ENCODE measurements at places on chromosomes 5 and 9.

GRCh38 chr9:134010310-134011173, 14.7 kb upstream of the BRD3OS start:
- DNase-seq = no peak

- DNase-seq = no peak
Measured at GRCh38 chr9:113556877-113557593, 93.5 kb downstream of the RGS3 start.

DNA sequence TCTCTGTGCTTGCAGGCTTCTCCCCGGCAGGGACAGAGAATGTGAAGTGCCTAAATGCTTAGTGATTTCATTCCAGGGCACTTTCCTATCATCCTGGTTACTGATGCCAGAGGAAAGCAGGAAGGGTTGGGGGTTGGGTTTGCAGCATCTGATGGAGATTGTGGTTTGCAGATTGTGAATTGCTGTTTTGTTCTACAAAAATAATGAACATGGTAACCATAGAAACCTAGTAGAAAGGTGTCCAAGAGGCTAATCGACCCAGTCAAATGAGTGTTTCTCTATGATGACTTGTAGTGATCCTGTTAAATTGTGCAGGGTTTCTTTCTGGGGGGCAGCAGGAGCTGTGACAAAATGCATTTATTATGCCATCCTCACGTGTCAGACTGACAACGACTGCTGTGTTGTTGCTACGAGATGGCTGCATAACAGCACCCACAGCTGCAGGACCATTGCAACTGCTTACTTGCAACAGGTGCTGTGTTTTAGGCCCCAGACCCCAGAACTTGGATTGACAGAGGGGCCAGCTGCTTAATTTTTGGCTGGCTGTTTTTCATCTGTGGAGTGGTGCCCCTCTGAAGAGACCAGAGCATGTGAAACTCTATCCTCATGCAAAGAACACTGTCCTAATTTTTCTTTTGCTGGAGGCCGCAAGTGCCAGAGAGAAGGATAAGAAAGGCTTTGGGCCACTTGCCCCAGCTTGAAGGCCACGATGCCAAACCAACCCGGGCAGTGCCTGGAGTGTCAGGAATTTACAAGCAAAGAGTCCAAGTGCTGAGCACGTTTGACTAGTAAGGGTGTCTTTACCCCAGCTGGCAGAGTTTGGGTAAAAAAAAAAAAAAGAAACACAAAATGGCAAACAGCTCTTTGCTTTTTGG, 397.8 kb downstream of the GADD45G start:
- no peak for DNase-seq

DNA sequence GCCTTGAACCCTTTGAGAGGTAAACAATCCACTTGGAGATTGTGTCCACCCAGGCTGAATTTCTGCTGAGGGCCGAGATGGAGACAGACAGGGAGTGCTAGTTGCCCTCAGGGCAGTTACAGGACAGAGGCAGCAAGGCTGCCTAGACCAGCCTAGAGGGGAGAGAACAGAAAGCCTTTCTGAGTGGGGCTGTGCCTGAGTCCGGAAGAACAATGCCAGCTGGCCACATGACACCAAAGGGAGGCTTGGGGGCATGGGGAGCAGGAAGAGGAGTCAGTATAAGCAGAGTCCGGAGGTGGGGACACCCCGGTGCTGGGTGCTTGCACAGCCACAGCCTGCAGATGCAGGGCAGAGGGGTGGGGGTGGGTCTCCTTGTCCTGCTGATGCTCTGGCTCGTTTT, 145.7 kb downstream of the CFAP90 start:
- DNase-seq = no peak

DNA sequence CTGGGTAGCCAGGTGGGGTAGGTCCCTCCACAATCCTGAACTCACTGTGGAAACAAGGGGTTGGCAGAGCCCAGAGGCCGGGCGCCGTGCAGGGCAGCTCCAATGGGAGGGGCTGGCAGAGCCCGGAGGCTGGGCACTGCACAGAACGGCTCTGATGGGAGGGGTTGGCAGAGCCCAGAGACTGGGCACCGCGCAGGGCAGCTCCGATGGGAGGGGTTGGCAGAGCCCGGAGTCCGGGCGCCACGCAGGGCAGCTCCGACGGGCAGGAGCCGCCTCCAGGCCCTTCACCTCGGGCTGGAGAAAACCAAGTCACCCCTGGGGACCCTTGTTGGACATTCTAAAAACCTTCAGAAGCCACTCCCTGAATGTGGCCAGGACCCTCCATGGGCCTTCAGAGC, 9.3 kb downstream of the NACC2 start:
- no peak for DNase-seq

- no peak for DNase-seq
Measured at GRCh38 chr5:9105851-9106250, 440.0 kb downstream of the SEMA5A start.

DNA sequence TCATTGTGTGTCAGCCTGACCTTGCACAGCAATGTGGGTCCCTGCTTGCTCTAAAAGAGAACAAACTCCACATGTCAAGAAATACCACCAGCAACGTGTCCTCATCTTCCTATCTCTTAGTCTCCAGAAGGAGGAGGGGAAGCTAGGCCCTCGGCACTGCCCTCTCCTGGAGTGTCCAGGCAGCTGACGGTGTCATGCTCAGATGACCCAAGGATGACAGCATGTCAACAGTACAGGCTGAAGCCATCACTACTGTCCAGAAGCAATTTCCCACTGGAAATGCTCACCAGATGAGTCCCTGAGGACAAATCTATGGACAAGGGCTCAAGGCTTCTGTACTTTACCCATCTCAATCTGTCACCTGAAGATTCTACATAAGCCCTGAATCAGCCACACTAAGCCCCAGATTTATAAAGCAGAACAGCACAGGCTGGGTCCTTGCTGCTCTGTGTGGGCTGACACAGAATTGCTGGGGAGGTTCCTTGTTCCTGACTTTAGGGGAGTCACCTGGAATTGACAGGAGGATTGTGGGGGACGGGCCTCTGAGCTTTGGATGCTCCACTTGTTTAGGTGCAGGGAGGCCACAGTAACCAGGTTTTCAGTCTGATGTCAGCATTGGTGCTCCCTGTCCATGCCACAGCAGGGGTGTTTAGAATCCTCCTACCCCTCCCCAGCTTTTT, 210.2 kb downstream of the DAB2IP start:
- DNase-seq = no peak

DNA sequence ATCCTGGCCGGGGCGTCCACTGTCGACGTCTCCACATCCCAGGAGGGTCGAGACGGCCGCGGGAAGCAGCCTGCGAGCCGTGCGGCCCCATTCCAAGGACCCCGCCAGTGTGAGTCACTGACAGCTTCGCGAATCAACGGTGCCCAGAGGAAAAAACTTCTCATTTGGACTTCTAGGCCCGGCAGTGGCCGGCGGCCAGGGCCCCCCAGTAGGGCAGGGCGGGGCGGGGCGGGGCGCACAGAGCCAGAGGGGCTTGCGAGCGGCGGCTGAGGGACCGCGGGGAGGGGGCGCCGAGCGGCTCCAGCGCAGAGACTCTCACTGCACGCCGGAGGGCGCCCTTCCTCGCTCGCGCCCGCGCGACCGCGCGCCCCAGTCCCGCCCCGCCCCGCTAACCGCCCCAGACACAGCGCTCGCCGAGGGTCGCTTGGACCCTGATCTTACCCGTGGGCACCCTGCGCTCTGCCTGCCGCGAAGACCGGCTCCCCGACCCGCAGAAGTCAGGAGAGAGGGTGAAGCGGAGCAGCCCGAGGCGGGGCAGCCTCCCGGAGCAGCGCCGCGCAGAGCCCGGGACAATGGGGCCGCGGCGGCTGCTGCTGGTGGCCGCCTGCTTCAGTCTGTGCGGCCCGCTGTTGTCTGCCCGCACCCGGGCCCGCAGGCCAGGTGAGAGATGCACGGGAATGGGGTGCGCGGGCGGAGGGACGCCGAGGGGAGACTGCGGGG, at the start of gene F2R:
F2R (plus strand) TSS at position 391 of the 720 bp plus-strand sequence; CDS start at position 573, 182 bp downstream.
- peak; percentile 18 for DNase-seq

DNA sequence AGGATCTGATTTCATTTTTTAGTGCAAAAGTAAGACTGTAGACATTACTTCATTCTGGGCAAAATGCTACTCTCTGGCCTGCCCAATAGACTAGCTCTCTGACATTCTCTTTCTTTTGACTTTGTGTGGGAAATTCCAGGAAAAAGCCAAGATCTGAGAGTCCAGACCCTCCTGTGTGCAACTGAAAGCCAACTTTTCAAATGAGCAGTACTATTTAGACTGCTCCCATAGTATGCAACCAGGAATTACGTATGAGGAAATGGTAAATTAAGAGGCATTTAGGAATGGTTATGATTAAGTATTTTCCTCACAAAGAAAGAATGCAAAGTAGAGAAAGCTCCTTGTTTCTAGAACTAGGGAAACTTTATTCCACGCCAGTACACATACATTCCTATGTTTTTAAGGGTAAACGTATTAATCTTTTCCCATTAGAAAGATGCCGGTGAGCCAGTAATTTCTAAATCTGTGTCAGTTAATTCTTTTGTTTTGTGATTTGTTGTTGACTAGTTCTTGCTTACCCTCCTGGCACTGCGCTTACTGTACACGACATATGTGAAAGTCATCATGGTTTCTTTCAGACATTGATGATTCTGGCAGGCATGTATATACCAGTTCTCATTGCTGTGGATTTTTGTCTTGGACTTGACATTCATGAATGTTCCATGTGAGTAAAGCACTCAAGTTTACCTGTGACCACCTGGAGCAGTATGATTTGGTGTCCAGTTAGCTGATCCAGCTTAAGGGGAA, 56.0 kb downstream of the AOPEP start:
- no peak for DNase-seq

Data from stimulated activated CD4-positive, alpha-beta T cell treated with anti-CD3 and anti-CD28 coated beads, TNF-alpha, amount 100 ng/mL, for 1 hour (primary cell).